ENCODE measurements at places on chromosomes 2 and 18.

GRCh38 chr2:61214171-61214570, 52.2 kb downstream of the C2orf74 start:
- no peak for DNase-seq

- DNase-seq = no peak
Measured at GRCh38 chr2:231617059-231617926, 24.6 kb downstream of the TEX44 start.

- no peak for DNase-seq
Measured at GRCh38 chr2:133600266-133600928, 32.1 kb upstream of the NCKAP5 start.

- no peak for DNase-seq
Measured at GRCh38 chr2:223771475-223771874, 65.9 kb downstream of the AP1S3 start.

- no peak for DNase-seq
Measured at GRCh38 chr2:206220997-206221396, 53.5 kb upstream of the ZDBF2 start.

DNA sequence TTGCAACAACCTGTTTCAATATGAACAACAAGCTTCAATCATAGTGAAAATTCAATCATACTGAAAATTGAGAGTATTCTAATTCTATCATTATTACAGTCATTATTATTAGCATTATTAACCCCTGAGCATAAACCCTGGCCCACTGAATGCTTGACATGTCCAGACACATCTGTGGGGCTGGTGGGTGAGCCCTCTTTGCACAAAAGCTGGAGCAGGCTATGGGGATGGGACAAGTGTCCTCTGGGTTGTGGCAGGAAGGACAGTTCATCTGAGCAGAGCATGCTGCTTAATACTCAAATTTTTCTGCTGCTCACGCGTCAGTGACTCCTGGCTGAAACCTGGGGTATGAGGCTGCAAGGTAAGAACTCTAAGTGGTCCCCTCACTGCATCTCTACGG, 451.1 kb upstream of the POU3F3 start:
- no peak for DNase-seq

GRCh38 chr2:178954049-178954448, 95.9 kb downstream of the CCDC141 start:
- DNase-seq = no peak

DNA sequence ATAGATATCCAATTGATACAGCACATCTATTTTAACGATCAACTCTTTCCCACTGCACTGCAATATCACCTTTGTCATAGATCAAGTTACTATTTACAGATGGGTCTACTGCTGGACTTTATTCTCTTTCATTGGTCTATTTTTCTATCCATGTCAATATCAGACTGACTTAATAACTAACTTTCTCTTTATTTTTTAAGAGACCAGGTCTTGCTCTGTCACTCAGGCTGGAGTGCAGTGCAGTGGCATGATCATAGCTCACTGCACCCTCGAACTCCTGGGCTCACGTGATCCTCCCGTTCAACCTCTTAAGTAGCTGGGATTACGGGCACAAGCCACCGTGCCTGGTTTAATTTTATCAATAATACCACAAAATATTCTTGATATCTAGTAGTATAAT, 71.2 kb downstream of the TLK1 start:
- DNase-seq = no peak

DNA sequence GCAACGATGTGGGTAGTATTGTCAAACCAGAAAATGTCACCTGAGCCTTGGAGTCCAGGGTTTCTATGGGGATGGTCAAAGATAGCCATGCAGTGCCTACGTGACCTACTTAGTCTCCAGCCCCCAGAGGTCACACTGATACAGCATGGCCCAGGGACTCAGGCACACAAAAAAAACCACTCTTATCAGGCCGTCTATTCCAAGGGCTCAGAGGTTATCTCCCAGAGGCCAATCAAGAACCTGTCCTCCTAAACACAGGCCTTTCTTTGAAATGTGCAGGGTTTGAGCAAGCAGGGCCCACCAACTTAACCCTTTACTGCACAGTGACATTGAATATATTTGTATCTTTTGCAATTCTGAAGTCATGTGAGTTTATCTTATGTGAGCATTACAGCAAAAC, 82.7 kb downstream of the MRO start:
- DNase-seq = no peak

DNA sequence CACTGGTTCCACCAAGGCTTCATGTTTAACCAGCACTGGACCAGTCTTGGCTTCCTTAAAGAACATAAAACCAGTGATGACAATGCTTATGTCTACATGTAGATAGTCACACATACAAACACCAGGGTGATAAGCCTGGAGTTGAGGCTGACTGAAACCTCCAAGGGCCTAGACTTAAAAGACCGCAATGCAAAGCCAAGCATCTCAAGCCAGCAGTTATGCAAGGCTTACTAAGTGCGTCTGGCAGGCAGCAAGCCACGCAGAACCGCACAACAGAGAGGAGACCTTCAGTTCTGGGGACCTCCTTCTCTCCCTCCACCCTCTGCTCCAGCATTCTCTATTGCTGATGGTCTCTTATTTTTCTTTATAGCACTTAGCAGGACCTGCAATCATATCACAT, 63.2 kb upstream of the ACAA2 start:
- no peak for DNase-seq

DNA sequence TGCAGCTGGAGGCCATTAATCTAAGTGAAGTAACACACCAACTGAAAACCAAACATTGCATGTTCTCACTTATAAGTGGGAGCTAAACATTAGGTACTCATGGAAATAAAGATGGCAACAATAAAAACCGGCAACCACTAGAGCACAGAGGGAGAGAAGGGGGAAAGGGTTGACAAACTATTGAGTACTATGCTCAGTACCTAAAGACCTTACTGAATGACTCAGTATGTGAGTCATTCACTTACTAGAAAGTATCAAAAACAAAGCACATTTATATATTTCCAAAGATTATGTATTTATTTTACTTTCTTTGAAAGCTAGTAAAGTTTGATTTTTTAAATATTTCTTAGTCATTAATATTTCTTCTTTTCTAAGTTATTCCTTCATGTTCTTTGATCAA, 48.9 kb downstream of the ZNF385B start:
- no peak for DNase-seq

GRCh38 chr2:111111101-111111755, 9.5 kb upstream of the BCL2L11 start:
- no peak for DNase-seq

DNA sequence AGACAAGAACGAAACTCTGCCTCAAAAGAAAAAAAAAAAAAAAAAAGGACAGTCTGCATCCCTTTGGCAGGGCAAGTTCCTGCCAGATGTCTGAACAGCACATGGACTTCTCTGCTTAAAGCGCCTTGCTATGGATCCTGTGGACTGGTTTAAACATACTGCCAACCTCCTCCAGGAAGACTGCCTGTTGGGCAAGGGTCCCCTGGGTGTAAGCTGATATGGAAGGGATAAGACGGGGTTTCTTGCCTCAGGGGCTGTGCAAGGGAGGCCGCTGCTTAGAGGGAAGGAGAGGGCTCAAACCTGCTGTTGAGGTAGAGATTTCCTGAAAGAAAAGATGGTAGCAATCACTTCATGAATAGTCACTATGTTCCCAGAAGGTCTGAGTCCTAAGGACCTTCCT, 22.2 kb downstream of the SKA1 start:
- DNase-seq = no peak

- DNase-seq = no peak
Measured at GRCh38 chr2:71928734-71929481, 218.8 kb downstream of the CYP26B1 start.

GRCh38 chr2:226835420-226835795, 446 bp upstream of the RHBDD1 start:
- peak; percentile 58 for DNase-seq

DNA sequence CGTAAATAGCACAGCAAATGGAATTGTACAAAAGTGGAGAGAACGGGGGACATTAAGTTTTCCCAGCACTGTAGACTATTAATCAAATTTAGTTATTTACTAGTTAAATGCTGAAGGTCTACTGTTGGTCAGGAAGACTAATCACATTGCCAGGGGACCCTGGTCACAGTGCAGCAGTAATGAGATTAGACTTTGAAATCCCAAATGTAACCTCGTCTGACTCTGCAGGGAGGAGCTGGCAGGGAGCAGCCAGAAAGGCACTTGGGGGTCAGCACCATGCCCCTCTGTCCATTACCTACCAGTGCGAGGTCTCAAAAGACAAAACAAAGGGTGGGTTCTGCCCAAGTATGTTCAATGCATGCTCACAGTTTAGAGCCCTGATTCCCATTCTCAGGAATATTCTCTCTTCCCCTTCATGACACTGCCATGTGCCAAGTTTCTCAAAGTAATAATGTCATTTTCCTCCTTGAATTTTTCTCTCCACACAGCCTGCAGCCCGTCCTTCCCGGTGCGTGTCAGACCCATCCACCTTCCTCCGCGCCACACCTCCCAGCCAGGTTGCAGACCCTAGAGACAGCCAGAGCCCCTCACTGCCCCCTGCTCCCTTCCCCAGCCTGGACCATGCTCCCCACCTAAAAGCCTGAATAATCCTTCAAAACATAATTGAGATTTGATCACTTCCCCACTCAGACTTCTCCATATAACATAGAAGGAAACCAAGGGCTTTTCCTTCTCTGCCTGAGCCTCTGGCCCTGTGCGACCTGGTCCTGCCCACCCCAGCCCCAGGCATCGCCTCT, 52.5 kb downstream of the TMEM18 start:
- no peak for DNase-seq

- no peak for DNase-seq
Measured at GRCh38 chr18:22169889-22170420, 566 bp downstream of the GATA6 start.

- DNase-seq = no peak
Measured at GRCh38 chr2:67108231-67108630, 288.9 kb upstream of the ETAA1 start.

DNA sequence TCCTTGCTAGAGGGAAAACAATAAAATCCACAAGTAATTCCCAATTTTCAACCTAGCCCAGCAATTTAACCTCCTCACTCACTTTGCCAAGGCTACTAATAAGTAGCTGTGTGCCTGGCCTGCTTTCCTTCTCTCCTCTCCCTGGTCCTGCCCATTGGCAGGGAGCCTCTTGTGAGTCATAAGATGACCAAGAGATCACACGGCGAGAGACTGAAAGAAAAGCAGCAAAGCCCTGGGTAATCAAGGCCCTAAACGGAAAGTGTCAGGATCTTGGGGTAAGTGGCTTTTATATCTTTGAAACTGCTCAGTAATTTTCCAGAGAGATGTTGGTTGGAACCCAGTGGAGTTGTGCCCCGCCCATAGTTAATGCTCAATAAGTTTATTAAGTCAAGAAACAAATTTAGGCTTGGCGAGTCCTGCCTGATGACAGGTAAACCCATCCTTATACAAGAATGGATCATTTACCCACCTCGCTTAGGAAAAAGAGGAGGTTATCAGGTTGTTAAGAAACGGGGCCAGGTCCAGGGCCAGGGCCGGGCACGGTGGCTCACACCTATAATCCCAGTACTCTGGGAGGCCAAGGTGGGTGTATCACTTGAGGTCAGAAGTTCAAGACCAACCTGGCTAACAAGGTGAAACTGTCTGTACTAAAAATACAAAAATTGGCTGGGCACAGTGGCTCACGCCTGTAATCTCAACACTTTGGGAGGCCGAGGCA, 10.0 kb upstream of the ADAM17 start:
- DNase-seq = peak; percentile 81

GRCh38 chr18:2302628-2303516, 268.4 kb downstream of the METTL4 start:
- no peak for DNase-seq

GRCh38 chr2:240141736-240142135, 1.3 kb upstream of the OTOS start:
- no peak for DNase-seq

DNA sequence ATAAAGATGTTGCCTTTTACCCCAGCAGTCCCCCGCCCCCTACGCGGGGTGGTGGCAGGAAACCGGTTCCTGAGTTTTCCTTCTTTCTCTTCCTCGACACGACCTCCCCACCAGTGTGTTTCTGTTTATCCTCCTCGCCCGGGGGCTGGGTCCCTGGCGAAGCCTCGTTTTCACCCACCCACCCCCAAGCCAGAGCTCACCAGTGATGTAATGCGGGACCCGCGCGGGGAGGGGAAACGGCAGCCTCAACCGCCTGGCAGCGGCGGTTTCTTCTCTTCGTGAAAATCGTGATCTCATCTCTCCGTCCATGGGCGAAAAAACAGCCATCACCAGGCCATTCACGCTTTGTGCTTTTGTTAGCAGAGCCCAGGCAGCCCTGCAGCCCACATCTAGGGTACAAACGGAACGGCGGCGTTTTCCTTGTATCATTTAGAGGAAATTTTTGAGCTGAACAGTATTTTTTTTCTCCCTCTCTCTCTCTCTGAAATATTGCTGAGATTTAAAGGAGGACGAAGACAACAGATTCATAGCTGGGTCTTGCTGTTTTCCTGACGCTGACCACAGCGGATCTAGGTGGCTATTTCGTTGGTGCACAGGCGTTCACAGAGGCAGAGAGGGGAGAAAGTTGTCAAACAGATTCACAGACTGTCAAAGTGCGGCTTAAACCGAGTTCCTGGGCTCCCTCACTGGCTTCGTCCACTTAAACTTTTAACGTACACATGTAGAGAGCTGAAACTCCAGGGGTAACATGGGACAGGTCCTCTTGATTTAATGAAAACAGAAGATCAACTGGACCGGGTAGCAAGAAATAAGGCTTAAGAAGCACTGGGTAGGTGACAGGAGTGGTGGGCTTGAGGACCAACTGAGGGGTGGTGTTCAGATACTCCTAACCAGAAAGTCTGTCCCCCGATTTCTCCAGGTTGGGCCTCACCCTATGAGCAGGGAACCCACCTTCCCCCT, 21.9 kb upstream of the PAX3 start:
- DNase-seq = peak; percentile 53

GRCh38 chr2:217983276-217984233, 19.2 kb downstream of the TNS1 start:
- no peak for DNase-seq

DNA sequence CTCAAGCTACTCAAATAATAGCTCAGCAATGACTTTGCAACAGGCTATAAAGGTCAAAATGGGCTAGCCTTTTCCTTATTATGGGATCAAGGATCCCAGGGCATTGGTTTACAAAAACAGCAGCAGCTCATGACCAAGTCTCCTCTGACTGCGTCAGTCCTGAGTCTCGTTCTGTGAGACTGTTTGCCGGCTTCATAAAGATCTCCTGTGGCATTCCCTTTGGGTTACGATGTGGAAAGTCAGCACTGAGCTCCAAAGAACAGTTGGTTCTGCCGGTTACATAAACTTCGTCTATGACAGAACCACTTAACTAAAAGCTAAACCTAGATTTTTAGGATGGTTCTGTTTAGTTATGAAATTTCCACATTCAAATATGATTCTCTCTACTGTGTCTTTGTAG, 674.9 kb downstream of the ZEB2 start:
- DNase-seq = no peak
